ENCODE measurements at places on chromosomes 13 and 19.

DNA sequence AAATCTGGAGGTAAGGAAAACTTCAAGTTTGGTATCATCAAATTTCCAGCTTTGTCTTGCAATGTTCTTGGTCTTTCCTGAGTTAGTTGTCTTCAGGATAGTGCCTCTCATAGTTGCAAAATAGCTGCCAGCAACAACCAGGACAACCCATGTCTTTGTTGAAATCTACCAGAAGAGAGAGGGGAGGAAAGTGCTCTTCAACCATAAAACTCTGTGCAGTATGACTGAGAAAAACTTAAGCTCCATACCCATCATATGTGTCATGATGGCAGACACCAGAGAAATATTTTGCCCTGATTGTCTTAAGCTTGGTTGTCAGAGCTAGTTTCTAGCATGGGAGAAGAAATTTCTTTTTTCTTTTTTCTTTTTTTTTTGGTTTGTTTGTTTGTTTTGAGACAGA lies 103.3 kb downstream of the SPRY2 start:
- no peak for DNase-seq

- DNase-seq: no peak
Observed at GRCh38 chr19:29287061-29287460, 74.1 kb upstream of the UQCRFS1 start.

DNA sequence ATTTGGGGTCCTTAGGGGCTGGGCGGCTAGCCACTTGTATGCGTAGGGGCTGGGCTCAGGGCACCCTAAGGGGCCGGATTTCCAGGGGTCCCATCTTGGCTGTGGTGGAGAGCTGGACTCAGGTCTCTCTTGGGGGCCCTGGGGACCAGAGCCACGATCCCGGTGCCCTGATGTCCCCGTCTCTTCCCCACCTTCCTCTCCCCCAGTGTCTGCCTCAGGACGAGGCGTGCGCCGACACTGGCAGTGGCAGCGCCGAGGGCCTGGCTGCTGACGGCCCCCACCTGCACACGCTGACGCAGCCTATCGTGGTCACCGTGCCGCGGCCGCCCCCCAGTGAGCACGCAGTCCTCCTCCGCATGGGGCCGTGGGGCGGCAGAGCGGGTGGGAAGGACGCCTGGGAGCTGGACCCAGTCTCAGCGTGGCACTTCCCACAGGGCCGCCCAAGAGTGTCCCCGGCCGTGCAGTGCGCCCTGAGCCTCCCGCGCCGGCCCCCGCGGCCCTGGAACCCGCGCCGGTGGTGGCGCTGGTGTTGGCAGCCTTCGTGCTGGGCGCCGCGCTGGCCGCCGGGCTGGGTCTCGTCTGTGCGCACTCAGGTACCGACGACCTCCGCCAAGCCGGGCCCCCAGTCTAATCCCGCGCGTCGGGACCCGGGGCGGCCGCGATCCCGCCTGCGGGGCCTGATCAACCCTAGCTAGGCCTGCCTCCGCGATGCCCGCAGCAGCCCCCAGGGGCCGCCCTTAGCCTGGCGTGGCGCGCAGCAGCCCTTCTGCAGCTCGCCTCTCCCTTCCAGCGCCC lies 2.7 kb upstream of the SNAPC2 start:
- no peak for DNase-seq

GRCh38 chr13:27170516-27171243 lies 931 bp downstream of the USP12 start:
- no peak for DNase-seq

DNA sequence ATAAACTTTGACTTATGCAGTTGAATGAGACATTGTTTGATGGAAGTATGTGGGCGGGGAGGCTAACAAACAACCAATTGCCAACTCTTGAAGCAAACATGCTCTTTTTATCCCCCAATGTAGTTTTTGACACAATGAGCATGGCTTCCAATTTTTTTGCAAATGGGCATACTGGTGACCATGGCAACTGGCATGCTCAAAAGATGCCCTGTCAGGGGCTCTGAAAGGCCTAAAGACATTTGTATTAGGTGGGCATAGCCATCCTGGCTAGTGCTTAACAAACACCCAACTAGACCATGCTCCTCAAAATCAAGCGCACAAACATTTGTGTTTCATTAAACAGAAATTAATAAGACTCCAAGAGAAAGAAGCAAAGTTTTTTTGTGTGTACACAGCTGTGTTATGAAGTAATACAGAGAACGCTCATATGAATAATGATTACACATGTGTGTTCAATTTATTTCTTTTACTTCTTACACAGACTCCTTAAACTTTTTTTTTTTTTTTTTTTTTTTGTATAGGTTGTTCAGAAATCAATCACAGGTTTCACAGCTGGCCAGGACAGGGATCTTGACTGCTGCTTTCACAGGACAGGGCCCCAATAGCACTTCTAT lies 95.6 kb downstream of the DLEU7 start:
- no peak for DNase-seq

DNA sequence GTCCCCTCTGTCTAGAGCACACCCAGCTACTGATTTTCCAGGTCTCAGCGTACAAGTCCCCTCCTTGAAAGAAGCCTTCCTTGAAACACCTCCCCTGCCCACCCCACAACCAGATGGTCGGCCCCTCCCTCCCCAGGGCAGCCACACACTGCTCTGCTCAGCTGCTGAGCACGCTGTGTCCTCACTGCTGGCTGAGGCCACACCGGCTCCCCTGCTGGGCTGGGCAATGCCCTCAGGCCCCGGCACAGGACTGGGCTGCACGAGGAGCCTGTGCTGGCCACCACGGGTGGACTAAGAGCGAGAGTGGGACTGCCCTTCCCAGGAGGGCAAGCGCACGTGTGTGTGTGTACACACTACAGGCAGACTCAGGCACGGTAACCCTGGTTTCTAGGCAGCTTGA lies 11.8 kb upstream of the RSPH6A start:
- DNase-seq: no peak

- no peak for DNase-seq
Observed at GRCh38 chr13:51858433-51859247, 3.1 kb upstream of the CCDC70 start.

DNA sequence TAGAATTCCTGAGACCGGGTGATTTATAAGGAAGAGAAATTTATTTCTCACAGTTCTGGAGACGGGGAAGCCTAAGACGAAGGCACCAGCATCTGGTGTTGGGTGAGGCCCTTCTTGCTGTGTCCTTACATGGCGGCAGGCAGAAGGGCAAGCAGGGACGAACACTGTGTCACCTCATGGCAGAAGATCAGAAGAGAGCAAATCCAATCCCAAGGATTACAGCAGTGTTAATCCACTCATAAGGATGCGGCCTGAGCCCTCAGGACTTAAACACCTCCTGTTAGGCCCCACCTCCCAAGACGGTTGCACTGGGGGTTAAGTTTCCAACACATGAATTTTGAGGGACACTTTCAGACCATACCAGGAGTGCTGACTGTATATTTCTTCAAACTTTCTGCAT lies 6.7 kb upstream of the FBL start:
- DNase-seq: no peak

DNA sequence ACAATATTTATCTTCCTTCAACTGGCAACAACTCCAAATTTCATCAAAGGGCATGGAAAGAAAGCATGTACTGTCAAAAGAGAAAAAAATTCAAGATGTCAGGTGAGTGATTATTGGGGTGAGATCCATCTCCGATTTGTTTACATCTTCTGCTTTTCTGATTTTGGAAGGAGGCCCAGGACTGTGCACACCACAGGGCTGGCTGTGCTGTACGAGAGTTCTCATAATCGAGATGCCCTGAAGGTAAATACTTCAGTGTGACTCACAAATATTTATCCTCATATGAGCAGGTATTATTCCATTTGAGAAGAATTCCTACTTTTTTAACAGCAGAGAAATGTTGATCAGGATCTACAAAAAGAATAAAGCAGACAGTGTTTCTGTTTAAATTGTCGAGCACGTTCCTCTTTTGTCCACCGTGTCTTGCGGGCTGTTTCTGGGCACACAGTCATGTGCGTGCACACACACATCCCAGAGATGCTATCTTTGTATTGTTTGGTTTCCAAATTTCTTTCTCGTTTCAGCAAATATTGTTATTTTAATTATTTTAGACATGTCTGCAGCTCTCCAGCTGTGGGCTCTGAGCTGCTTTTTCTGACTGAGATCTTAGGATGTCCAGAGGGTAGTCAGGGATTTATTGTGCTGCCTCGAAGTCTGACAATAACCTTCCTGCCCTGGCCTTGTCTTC lies 103.8 kb downstream of the KL start:
- no peak for DNase-seq

- DNase-seq: no peak
Observed at GRCh38 chr19:1252821-1253513, 4.6 kb downstream of the MIDN start.

- no peak for DNase-seq
Observed at GRCh38 chr13:20633802-20634201, 66.8 kb downstream of the IFT88 start.

DNA sequence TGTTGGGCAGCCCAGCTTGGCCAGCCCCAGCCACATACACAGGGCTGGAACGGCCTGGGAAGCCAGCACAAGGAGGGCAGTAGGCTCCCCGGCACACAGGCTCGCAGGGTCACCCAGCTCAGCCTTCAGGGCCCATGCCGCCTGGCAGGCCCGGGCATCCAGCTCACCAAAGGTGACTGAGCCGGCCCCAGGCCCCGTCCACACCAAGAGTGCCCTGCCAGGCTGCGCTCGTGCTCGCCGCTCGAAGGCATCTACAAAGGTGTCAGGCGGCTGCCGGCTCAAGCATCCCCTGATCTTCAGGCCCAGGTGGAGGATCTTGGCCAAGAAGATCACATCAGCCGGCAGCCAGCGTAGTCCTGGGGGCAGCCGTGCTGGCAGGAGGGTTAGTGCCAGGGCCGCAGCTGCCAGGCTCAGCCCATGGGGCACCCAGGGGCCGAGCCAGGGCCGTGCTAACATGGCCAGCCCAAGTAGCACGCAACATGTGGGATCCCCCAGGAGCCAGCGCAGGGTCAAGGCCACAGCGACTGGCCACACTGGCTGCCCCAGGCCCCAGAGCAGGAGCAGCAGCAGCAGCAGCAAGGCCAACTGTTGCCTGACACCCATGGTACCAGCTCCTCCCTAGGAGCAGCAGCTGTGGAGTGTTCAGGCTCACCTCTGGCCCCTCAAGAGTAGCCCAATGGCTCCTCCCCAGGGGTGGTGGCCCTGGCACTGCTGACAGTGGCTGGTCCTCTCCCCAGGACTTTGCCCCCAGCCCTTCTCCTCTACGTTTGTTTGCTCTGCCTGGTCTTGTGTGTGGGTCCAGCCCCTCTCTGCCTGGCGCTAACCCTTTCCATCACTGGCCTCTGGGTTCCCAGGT lies at the start of gene SLC27A5:
Gene SLC27A5 (minus strand): TSS at position 640 of the 856 bp plus-strand sequence. CDS start 37 bp downstream, at position 603.
- DNase-seq: no peak

- no peak for DNase-seq
Observed at GRCh38 chr19:43524922-43525835, 1.8 kb downstream of the ETHE1 start.

DNA sequence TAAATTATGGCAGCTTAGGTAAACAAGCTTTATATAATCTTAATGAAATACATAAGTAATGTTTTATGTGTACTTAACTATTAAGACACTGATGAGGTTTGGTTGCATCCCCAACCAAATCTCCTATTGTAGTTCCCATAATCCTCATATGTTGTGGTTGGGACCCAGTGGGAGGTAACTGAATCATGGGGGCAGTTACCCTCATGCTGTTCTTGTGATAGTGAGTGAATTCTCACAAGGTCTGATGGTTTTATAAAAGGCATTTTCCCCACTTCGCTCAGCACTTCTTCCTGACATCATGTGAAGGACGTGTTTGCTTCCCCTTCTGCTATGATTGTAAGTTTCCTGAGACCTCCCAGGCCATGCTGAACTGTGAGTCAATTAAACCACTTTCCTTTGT lies 212.7 kb downstream of the DIAPH3 start:
- DNase-seq: no peak

- no peak for DNase-seq
Observed at GRCh38 chr19:1173159-1173844, 766 bp downstream of the SBNO2 start.

- DNase-seq: peak; percentile 66
Observed at GRCh38 chr19:45444318-45445041, 20.8 kb upstream of the ERCC1 start.

DNA sequence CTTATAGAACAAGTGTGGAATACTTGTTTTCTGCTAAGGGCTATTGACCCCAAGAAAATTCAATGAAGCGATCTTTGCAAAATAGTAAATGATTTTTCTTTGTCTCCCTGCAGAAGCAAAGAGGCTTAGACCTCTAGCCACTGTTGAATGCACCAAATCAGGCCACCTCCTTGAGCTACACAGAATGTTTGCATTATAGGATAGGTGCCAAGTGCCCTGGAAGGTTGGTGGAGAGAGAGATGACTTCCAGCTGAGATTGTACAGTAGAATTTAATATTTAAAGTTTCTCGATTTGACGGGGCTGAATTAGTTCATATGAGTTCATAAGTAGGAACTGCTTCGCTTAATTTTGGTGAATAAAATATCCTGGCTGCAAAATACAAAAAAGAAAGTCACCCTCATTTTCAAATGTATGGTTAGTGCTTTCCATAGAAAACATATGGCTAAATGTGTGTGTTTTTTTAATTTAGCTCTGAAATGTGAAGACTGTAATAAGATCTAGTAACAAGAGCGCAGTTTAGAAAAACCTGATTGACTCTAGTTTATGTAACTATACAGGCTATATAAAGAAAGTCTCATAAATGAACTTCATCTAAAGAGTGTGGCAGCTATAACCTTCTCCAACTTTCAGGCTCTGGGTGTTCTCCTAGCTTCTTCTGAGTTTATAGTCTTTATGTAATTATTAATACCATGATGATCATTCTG lies 41.6 kb downstream of the LRCH1 start:
- DNase-seq: no peak

DNA sequence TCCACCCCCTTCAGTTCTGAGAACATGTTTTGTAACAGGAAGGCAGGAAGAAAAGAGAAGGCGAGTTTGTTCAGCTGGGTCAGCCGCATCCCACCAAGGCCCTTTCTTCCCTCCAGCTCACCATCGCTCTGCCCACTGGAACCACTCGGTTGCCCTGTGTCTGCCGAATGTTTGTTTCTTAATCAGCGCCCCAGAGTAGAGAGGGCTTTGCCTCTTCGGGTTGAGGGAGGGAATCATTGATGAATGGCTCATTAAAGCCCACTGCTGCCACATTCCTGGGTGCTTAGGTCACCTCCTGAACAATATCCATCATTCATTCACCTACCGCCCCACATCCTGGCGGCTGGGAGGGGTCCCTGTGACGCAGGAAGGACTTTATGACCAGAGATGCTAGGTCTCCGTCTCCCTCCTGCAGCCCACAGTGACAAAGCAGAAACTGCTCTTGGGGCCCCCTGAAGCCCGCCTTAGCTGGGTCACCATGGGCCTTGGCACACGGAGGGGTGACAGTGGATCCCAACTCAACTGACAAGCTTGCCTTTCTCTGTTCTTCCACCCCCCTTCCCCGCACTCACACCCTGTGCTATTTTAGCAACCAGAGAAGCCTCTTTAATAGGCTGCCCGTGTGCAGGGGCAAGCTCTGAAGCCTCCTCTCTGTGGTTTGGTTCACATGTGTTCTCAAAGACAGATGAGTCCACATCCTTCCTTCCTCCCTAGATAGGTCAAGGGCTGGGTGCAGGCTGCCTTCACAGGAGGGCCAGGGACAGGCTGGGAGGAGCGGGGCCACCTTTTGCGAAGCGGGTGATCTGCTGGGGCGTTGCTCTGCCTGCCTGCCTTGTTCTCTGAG lies 46.2 kb downstream of the ACTN4 start:
- DNase-seq: peak; percentile 10

DNA sequence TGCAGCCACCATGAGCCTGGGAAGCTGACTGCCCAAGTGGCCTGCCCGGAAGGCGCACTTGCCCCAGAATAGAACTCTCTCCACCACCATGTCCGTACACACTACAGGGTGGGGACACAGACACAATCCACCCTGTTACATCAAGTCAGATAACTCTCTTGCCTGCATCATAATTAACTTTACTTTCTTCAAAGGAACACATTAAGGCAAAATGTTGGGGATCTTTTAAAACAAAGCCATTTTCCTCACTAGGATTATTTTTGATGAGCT lies 23.3 kb upstream of the VSTM2B start:
- DNase-seq: no peak

- DNase-seq: no peak
Observed at GRCh38 chr13:51153527-51153926, 42.5 kb upstream of the C13orf42 start.

Data from stimulated activated CD8-positive, alpha-beta memory T cell treated with anti-CD3 and anti-CD28 coated beads, Interleukin-4, amount 100 ng/mL, for 1 hour (primary cell).